ENCODE measurements at places on chromosomes 6 and 20. TPM values are rescaled to one million over a fixed set of nuclear protein-coding genes. Genes with fewer than 3 reads are reported as not detected.

The FOXF2 gene
- not detected for total RNA-seq

The CBLN4 gene
- total RNA-seq = not detected

The TMEM244 gene
- total RNA-seq = 0.54 TPM

The CALHM4 gene
- total RNA-seq = not detected

The MEI4 gene
- not detected for total RNA-seq

The TFAP2C gene
- total RNA-seq = not detected

The PTK6 gene
- total RNA-seq = not detected

The RIPPLY2 gene
- total RNA-seq = not detected

The CCND3 gene
- total RNA-seq = 457 TPM

The TREML1 gene
- total RNA-seq = not detected

The KIZ gene
- 13.1 TPM for total RNA-seq

The CFAP61 gene
- not detected for total RNA-seq

All from activated CD8-positive, alpha-beta T cell treated with anti-CD3 and anti-CD28 coated beads for 36 hours (primary cell).